Immature natural killer cell (primary cell): ENCODE measurements at places on chromosomes 5 and 9. TPM values are rescaled to one million over a fixed set of nuclear protein-coding genes. Genes with fewer than 3 reads are reported as not detected.

Gene MED27
- 53.7 TPM for polyA plus RNA-seq

Gene CARTPT
- not detected for polyA plus RNA-seq

Gene PPIC
- not detected for polyA plus RNA-seq

Gene SNX2
- polyA plus RNA-seq: 37.7 TPM

Gene SPINK6
- not detected for polyA plus RNA-seq

Gene SLCO6A1
- not detected for polyA plus RNA-seq

Gene DRD1
- polyA plus RNA-seq: not detected

Gene FAM81B
- polyA plus RNA-seq: not detected

Gene CEP78
- polyA plus RNA-seq: 138 TPM

Gene GFM2
- 13.6 TPM for polyA plus RNA-seq

Gene COL23A1
- polyA plus RNA-seq: 0.40 TPM

Gene TLX3
- not detected for polyA plus RNA-seq

Gene C9orf43
- 0.16 TPM for polyA plus RNA-seq

Gene PDCD1LG2
- 0.10 TPM for polyA plus RNA-seq

Gene CARD19
- polyA plus RNA-seq: 55.1 TPM

Gene ANXA2R
- 35.3 TPM for polyA plus RNA-seq

Gene IFNA7
- polyA plus RNA-seq: not detected

Gene RLN2
- 1.3 TPM for polyA plus RNA-seq

Gene CTXN3
- not detected for polyA plus RNA-seq

DNA sequence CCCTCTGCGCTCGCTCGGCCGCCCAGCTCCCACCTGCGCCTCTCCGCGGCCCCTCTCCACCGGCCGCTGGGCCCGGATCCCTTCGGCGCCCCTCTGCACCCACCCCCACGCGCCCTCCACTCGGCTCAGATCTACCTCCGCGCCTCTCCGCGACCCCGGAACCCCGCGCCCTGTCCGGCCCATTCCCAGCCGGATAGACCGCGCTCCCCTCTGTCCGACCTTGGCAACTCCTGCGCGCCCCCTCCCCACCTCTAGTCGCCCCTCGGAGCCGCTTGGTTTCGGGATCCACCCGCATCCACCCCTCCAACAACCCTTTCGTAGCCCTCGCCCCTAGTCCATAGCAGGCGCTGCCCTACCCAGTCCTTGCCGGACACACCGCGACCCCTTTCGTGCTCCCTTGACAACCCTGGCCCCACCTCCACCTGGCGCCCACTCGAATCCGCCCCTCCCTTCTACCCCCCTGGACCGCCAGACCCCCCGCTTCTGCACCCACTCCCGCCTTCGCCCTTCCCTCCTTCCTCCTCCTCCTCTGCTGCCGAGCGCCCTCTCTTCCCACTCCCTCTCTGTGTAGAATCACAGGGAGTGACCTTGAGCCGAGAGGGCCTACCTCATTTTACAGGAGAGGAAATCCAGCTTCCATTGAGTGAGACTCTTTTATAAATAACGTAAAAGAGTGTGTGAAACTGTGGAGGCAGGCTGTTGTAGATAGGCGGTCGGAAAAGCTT, 525 bp upstream of the AK3 start:
- no peak for DNase-seq

DNA sequence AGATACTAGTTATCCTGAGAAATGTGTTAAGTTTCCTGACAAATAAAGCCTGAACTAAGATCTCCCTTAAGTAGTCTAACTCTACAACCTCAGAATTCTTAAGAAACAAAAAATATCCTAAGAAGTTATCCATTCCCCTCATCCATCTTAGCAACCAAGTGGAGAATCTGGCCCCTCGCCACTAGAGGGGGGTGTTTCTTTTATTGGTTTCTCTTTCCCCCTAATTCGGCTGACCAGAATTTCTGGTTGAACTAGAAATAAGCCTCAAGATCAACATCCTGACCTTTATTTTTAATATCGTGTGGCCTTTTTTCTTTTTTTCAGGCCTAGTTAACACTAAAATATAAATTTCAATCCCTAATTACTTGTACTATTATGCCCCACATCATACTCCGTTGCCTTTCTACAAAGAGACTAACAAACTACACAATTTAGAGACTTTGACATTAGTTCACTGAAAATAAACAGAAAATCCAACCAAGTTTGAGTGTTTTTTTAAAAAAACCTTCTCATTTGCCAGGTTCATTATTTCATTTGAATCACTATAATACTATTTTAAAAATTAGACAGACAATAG, 14.3 kb upstream of the NR4A3 start:
- peak; percentile 74 for DNase-seq

GRCh38 chr5:135315386-135315785, 83.6 kb downstream of the MACROH2A1 start:
- no peak for DNase-seq

GRCh38 chr5:2465383-2465782, 286.1 kb downstream of the IRX2 start:
- no peak for DNase-seq

GRCh38 chr9:127556871-127557270, 55.2 kb upstream of the STXBP1 start:
- DNase-seq: no peak

- no peak for DNase-seq
Measured at GRCh38 chr9:110908894-110909293, 129.4 kb downstream of the LPAR1 start.

DNA sequence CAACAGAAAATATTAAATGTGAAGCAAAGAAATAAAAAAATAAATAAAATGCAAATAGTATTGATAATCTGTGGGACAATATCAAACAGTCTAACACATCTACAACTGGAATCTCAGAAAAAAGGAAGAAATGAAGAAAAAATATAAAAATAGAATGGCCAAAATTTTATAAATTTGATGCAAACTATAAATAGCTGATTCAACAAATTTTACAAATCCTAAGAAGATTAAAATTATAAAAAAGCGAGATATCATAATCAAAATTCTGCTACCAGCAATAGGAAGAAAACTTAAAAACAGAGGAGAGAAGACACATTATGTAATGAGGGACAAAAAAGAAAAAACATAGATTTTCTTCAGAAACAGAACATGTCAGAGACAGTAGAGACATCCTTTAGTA, 129.2 kb upstream of the IRX1 start:
- no peak for DNase-seq

DNA sequence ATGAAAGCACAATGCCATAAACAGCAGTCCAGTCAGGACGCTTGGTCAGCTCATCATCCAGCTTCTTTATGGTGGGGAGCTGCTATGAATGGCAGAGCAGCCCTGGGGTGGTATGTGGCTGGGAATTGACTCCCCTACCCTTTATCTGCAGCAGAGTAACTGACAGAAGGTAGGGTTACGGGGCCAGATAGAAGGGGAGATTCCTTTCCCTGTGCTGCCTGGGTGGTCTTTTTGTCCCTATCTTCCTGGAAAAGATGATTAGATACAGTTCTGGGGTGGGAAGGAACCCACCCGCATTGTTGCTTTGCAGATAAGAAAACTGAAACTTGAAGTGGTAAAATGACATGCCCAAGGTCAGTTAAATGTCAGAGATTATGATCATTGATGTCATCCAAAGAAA, 405.5 kb downstream of the ARHGEF28 start:
- no peak for DNase-seq

- DNase-seq: no peak
Measured at GRCh38 chr5:169723103-169723831, 86.2 kb downstream of the DOCK2 start.

GRCh38 chr5:15885156-15885555, 294.4 kb downstream of the MARCHF11 start:
- DNase-seq: no peak

GRCh38 chr5:39675676-39676075, 250.9 kb upstream of the DAB2 start:
- DNase-seq: no peak

DNA sequence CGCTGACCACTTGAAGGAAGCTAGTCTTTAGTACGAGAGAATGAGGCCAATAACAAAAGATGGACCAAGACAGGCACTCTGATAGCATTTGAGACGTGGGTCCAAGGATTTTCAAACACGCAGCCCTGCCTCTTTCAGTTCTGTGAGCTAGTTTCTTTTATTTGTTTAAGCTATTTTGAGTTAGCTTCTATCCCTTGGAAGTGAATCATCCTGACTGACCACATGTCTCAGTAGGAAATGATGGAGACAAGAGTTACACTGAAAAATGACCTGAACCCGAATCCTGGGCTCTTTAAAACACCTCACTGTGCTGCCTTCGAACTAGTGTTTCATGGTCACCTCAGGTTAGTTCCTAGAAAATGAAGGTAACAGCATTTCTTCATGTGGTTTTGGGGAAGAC, 9.9 kb downstream of the TEK start:
- no peak for DNase-seq

- DNase-seq: no peak
Measured at GRCh38 chr9:122125509-122126330, 32.6 kb upstream of the TTLL11 start.

DNA sequence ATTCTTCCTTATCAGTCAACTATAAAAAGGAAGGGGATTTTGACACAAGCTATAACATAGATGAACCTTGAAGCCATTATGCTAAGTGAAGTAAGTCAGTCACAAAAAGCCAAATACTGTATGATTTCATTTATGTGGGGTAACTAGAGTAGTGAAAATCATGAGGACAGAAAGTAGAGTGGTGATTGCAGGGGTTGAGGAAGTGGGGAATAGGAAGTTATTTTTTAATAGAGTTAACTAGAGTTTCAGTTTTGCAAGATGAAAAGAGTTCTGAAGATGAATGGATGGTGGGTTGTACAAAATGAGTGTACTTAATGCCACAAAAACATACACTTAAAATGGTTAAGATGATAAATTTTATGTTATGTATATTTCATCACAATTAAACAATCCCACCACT, 65.4 kb upstream of the FAM174A start:
- no peak for DNase-seq

DNA sequence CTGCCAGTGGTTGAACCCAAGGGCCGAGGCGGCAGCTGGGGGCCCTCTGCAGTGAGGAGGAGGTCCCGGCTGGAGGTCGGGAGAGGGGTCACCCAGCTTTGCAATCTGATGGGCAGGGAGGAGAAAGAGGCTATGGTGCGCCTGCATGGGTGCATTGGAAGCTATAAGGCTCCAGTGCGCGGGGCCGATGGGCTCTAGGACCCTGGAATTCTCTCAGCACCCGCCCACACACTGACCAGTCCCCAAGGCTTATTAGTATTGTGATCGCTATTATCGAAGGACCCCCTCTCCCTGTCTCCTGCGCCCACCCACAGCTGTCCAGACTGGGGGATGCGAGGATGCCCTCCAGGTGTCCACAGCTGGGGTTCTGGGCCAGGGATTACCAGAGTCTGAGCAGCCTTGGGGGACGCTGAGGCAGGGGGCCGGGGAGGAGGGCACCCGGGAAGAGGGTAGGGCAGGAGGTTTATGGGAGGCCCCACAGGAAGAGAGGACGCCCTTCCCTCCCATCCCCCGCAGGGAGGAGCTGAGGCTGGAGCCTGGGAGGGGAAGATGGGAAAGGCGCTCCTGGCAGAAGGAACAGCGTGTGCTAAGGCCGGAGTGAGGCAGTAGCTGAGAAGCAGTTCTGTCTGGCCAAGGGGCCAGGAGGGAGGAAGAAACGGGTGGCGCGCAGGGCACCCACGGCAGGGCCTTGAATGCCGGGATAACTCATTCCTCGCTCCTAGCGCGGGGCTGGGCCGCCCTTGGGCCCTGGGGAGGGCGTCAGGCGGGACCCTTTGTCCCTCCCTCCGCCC, 24.2 kb downstream of the C9orf50 start:
- no peak for DNase-seq

GRCh38 chr9:18861609-18862544, 171.1 kb downstream of the SAXO1 start:
- DNase-seq: no peak

GRCh38 chr5:66281294-66281693, 137.2 kb downstream of the SREK1 start:
- no peak for DNase-seq

DNA sequence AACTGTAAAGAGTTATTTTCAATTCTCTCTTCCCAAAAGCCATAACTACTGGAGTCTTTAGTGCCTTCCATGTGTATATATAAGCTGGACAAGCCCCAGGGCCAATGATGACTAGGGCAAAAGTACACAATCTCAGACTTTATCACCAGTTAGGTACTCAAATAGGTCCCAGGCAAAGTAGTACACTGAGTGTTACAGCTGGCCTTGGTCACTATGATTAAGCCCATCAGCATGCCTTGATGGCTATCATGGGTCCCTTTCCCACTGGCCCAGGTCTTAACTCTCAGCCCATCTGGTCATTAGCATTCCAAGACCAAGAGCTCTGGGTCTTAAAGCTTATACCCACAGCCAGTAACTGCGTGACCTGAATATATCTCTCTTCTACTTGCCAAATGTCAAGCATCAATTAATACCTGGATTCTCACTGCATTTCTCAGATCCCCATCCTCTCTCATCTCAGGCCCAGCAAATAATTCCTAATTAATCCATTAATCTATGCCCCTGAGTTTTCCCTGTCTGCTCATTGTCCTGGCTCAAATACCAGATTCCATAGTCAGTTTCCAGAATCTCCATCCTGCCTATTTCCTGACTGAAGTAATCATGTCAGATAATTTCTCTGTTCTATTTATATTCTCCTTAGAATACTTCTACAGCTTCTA, 62.3 kb downstream of the NR6A1 start:
- no peak for DNase-seq

GRCh38 chr9:37623267-37623666, 27.5 kb upstream of the FRMPD1 start:
- no peak for DNase-seq

DNA sequence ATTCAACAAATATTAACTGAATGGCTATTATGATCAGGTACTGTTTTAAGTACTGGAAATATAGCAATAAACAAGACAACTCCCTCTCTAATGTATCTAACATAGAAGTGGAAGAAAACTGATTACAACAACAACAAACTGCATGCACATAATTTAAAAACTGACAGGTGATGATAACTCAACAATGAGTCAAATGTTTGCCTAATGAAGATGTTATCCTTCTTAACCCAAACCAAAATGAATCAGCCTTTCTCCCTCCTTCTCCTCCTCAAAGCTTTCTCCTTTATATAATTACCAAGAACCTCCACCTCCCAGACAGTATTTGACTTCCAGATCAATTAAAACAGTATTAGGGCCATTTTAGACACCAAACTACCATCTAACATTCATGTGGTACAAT, 49.3 kb downstream of the RICTOR start:
- DNase-seq: no peak

GRCh38 chr9:124290053-124290591, 32.4 kb downstream of the NEK6 start:
- no peak for DNase-seq

DNA sequence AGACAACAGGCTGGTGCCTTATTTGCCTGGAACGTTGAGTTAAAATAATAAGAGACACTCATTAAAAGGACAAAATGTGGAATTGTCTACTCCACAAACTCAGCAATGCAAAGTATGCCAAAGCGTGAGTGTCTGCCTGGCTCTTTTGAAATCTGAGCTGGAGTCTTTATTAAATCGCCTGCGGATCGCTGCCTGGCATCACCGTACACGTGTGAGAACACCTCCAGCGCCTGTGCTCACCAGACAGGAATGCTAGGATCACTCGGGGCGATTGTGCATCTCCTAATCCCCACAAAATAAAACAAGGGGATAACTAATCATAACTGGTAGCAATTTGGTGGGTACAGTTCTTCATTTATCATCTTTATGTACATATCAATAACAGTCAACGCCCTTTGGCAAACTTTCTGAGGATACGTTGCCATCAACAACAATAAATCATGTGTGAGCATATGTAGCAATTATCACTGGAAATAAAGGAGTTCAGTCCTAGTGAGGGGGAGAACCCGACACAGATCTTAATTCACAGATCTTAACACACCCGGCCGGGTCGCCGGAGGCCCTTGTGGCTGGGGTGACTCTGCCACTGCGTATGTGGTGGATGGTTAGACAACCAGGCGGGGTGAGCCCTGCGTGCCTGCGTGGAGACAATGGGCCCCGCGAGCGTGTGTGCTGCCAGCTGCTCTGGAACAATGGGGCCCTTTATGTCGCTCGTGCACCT, 284.9 kb upstream of the IRX1 start:
- DNase-seq: no peak

GRCh38 chr5:132392978-132393825, 23.7 kb downstream of the SLC22A5 start:
- no peak for DNase-seq
